ENCODE measurements at places on chromosomes 2 and 18.

DNA sequence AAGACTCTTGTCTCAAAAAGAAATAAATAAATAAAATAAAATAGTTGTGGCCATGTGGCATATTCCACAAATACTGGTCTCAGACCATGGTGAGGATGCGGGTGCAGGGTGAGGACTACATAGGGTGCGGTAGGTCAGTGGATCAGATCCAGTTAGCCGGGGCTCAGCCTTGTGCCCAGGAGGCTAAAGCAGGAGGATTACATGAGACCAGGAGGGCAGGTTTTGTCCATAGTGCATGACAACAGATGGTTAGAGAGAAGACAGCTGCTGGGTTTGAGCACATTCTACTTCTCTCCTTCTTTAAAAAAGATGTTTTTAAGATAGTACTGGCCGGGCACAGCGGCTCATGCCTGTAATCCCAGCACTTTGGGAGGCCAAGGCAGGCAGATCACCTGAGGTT is 12.8 kb upstream of the PSD4 start:
- no peak for DNase-seq

DNA sequence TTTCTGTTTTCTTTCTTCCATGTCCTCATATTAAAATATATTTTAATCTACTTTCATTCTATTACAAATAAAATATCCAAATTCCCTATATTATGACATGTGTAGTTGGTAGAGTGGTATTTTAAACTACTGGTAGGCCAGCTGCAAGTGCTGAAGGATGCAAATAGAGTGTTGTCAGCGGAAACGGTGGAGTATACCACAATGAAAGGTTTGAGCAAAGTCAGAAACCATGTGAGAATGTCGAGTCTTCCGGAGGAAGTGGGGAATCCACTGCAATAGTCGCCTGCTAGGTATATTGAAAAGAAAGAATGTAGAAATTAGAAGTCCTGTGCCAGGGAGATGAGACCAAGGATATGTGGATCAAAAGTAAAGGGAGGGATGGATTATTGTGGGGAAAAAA is 373.9 kb downstream of the DSEL start:
- DNase-seq = no peak

DNA sequence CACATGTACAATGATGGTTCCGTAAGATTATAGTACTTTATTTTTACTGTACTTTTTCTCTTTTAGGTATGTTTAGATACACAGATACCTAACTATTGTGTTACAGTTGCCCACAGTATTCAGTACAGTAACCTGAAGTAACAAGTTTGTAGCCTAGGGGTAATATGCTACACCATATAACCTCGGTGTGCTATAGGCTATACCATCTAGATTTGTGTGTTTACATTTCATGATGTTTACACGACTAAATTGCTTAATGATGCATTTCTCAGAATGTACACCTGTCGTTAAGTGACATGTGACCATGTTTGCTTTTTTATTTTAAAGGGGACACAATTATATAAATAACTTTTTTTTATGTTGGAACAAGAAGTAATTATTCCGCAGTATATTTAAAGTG is 34.5 kb downstream of the PIK3C3 start:
- DNase-seq = no peak

DNA sequence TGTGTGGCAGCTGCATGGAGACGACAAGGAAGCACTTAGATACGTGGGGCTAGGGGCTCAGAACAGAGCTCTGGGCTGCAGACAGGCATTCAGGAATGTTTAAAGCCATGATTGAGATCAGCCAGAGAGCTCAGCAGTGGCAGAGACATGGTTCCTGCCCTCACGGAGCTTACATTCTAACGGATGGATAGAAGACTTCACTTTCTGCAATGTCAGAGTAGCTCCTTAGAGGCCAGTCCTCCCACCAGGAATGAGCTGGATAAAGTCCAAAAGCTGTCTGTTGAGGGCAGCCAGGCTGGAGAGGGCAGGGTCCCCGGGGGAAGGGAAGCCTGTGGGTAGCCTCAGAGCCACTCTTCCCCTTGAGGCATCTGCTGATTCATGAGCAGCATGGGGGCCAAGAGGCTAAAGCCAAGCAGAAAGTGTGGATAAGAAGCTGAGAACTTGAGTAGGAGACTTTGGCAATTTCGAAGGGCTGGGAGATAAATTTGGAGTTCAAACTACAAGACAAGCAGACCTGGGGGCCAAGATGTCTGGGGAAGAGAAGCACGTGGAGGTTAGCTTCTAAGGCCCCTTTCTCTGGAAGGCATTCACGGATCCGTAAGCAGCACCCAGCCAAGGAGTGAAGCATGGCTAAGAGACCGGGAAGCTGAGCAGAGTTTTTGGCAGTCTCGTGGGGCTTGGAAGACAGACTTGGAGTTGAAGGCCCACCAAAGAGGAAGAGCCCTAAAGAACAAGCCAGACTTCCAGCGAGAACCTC is 9.7 kb upstream of the CIB4 start:
- DNase-seq = no peak

- DNase-seq = no peak
These were observed 1621.3 kb downstream of the SUCLG1 start for GRCh38 chr2:82837588-82838304.

GRCh38 chr2:218648088-218648786 is 11.2 kb downstream of the ZNF142 start:
- DNase-seq = peak; percentile 19

DNA sequence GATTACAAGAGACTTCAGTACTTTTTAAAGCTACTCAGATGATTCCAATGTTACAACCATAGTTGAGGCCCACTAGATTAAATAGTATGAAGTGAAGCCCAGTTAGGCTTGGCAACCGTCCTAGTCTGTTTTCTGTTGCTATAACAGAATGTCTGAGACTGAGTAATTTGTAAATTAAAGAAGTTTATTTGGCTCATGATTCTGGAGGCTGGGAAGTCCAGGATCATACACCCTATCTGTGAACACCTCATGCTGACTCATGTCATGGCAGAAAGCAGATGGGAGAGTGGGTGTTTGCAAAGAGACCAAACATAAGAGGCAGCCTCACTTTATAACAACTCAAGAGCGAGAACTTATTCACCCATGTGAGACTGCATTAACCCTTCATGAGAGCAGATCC is 63.1 kb downstream of the CCDC150 start:
- no peak for DNase-seq

DNA sequence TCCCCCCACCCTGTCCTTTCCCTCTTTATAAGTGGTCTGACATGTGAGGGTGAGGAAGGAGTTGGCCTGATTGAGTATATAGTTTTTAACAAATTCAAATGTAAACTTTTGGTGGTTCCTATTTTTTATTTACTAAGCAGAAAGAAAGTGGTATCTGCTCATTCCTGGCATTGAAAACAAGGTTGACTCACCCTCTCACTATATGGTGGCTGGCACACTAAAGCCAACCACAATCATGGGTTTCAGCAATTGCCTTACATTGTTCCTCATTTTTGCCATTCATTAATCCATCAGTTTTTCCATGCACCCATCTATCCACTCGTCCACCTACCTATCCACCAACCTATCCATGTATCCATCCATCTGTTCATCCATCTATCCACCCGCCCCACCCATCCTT is 75.4 kb upstream of the IGFBP5 start:
- no peak for DNase-seq

- no peak for DNase-seq
These were observed 18.6 kb downstream of the ADCYAP1 start for GRCh38 chr18:923144-923866.

DNA sequence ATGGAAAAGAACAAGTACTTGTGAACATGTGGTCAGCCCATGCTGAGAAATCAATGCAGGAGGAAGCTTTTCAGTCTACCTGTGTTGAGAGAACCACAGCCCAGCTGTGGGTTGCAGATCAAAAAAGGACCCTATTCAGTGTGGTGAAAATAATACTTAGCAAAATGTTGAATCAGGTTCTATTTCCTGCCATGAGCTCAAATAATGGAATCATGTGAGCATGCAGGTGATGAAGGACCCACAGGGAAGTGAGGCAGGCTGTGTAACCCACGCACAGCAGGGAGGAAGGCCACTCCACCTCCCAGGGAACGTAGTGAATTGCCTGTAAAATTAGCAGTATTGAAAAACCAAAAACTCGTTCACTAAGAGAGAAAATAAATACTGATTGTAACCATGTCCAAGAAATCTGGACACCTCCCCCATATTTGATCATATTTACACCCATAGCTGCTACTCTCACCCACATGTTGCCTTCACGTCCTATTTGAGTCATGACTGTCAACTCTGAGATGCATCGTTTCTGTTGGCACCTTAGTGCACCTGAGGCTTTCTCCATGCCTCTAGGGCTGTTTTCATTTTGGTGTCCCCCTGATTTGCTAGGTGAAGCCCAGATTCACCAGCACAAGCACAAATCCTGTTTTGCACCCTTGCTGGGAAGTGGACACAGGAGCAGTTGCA is 20.5 kb upstream of the BCL2L11 start:
- DNase-seq = no peak

DNA sequence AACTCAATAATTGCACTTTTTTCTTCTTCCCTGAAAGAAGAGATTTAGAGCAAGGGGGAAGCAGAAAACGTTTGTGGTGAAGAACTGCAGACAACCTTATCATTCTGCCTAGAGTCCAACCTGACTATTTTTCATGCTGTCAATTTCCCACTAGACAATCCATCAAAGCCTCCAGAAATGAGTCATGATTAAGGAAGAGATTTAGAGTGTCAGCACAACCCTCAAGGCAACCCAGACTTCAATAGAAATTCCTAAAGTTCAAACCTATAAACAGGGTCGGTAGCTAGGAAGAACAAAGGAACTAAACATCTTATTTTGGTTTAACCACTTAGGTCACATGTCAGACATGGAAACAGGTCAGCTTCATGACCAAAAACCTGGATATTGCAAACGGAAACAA is 86.9 kb downstream of the SLC25A12 start:
- DNase-seq = no peak

GRCh38 chr2:950080-950966 is at the start of gene SNTG2:
TSS of gene SNTG2 (plus strand) at chr2:950849. CDS start at chr2:950997, 148 bp downstream.
- DNase-seq = peak; percentile 20

DNA sequence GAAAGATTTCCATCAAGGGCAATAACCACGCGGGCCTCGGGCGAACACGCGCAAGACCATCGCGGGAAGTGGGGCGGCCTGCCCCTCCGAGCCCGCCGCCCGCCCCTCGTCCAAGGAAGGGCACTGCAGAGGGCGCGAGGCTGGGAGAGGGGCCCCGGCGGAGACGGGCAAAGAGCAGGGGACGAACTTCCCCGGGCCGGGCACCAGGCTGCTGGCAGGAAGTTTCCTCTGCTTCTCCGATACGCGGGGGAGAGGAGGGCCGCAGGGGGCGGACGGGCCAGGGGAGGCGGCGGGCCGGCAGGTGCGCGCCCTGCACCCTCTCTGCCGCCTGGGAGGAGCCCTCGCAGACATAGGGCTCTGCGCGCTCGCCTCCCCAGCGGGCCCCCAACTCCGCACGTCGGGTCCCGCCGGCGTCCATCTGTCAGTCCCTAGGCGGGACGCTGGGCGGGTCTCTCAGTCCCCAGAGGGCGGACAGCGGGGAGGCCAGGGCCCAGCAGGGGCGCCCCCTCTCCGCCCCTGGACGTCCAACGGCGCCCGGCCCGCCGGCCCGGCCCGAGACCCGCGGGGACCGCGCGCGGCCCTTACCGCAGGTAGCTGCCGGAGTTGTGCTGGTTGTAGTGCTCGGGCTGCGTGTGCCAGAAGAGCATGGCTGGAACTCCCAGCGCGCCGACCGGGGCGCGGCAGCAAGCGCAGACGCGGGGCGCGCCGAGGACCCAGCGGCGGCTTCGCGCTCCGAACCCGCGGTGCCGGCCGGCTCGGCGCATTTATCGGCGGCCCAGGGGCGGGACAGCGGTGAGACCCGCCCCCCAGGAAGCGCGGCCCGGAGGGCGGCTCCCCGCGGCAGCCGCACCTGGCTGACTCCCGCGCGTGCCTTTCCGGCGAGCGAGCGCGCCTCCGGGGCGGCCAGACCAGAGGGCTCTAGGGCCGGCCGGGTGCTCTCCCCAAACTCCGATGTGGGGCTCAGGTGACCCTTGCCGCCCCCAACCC is at the start of gene TFCP2L1:
TSS of gene TFCP2L1 (minus strand) at position 740 of the 987 bp plus-strand sequence. CDS start at position 647, 93 bp downstream.
- no peak for DNase-seq

DNA sequence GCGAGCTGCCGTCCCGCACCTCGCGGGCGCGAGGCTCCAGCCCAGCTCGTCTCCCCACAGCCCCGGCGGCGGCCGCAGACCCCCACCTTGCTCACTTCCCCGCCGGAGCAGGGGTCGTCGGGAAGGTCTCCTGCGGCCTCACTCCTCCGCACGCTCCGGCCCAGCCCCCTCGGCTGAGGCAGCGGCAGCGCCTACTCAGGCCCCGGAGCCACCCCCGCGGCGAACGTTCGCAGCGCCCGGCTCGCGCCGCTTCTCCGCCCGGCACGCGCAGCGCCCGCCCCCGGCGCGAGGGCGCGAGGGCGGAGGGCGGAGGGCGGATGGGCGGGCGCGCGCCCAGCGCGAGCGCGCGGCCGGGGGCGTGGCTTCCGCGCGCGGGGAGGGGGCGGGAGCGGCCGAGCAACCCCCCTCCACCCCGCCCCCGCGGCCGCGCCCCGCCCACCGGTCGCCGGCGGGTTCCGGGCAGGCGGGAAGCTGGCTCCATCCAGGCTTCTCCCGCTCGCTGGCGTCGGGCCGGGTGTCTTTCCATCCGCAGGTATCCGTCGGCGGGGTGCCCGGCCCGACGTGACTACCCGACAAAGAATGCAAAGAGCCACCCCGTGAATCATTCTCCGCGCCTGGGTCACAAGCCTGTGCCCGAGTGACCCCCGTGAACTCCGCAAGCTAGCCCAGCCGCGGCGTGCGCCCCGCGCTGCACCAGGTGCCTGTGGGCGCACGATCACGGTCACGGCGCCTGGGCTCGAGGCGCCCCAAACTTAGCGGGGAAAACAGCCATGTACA is at the start of gene DTNB:
TSS of gene DTNB (minus strand) at position 278 of the 777 bp plus-strand sequence. CDS start 20,917 bp downstream, outside the sequence.
- peak; percentile 71 for DNase-seq

DNA sequence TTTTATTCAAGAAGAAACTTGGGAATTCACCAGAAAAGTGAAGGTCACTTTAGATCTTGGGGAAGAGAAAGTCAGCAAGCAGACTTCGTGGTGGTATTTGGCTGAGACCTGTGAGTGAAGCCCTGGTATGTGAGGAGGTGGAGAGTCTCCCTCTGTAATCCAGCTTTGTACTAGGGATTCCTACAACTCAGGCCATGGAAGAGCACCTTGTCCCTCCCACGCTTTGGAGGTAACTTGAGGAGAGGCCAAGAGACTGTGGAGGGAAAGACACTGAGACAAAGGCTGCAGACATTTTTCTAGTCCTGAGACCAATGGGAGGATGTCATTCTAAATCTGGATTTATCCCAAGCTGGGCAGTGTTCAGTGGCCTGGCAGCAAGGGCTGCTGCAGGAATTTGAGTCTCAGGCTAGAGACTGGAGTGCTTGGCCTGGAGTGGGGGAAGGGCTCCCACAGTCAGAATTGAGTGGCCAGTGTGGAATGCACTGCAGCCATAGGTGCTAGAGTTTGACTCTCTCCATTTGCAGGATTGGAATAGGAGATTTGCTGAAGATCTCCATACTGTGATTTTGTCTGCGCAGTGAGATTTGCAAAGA is 219.0 kb downstream of the ACTR3 start:
- no peak for DNase-seq

- DNase-seq = no peak
These were observed 123.1 kb downstream of the EIPR1 start for GRCh38 chr2:3254442-3254941.

- no peak for DNase-seq
These were observed 291.2 kb downstream of the NEDD4L start for GRCh38 chr18:58335223-58335622.

Data from activated T-helper 9 cell treated with anti-CD3 and anti-CD28 coated beads, Interleukin-2, amount 50 U/mL, for 16 hours (primary cell).